ENCODE measurements at places on chromosomes 12 and 14.

GRCh38 chr12:104662203-104662602, 205.5 kb downstream of the CHST11 start:
- peak; percentile 54 for DNase-seq

DNA sequence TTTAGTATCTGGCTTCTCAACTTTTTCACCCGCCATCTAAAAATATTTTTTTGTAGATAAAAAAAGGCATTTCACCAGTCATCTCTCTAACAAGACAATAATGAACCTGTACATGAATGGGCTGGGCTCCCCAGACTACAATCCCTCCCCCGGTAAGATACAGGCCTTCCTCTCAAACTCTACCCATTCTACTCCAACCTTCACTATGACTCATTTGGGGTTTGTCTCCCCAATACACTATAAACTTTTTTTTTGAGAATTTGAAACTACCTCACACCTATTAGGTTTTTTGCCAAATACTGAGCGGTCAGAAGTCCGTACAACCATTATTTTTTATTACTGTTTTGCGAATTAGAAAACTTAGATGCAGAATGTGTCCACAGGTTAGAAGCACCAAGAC, 784 bp downstream of the RPL6 start:
- no peak for DNase-seq

DNA sequence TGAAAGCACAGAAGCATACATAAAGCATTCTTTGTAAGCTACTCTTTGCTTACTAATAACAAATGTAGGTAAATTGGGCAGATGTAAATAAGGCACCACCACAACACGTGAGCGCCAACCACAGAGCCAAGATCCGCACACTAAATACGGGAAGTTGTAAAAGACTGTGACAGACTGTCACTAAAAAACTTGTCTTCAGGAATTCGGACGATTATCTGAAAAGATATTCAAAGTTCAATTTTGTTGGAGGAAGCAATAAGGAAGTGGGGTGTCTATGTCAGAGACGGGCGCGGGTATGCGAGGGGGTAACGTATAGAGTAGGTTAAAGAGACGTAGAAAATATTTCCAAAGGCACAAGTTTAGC, 1.5 kb upstream of the HSP90B1 start:
- no peak for DNase-seq

DNA sequence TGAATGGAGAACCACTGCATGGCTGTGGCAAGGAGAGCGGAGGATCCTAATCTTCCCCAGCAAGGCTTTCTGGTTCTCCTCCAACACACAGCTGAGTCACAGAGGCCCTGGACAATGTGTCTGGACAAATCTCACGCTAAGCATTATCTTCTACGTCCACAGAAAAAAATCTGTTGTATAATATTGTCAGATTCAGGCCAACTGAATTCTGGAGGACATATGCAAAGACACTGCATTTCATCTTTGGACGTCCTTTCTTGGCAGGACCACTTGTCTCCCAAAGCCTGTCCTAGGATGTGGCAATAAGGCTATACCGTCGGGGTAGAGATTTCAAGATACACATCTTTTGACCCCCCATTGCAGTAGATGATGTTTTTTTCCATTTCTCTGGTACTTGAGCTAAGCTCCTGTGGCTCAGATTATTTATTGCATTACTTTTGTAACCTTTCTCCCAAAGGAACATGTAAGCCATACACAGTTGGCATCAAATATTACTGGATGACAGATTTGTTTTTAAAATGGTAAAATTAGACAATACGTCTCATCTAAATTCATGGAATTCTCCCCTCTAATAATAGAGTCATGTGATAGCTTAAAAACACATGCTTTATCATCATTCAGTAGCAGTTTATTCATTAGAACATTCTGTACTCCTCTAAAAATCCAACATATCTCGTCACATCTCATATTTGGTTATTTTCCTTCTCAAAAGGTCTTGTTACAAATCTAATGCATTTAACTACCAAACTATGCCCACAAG, 19.4 kb downstream of the LMO3 start:
- DNase-seq, result no peak

GRCh38 chr12:98901189-98901588, 256.1 kb downstream of the APAF1 start:
- DNase-seq, result no peak

DNA sequence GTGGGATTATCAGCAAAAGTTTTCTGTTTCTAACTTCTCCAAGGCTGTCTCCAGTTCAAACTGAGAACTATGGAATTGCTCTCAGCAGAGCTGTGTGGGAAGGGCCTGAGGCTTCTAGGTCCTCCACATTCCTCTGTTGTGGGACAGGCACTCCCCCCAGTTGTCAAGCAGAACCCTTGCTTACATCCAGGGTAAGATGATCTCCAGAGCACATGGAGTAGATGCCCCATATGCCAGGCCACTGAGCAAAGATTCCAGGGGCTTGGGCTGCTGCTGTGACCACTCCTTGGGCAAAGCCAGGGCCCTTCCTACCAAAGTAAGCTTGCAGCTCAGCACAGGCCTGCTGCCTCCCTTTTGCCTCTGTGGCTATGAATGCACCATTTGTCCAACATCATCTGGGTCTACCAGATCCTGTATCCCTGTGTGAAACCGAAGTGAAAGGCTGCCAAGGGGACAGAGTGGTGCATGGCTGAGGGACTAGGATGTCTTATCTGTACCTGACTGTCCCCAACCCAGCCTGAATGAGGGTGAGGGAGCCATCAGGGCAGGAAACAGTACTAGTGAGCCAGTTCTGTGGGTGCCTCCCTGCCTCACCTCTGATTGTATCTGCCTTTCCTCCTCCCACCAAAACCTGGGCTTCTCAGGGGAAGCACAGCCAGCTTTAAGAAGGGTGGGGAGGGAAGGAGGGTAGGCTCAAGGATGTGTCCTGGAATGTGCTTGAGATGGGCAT, 13.1 kb upstream of the ESPL1 start:
- DNase-seq, result no peak

DNA sequence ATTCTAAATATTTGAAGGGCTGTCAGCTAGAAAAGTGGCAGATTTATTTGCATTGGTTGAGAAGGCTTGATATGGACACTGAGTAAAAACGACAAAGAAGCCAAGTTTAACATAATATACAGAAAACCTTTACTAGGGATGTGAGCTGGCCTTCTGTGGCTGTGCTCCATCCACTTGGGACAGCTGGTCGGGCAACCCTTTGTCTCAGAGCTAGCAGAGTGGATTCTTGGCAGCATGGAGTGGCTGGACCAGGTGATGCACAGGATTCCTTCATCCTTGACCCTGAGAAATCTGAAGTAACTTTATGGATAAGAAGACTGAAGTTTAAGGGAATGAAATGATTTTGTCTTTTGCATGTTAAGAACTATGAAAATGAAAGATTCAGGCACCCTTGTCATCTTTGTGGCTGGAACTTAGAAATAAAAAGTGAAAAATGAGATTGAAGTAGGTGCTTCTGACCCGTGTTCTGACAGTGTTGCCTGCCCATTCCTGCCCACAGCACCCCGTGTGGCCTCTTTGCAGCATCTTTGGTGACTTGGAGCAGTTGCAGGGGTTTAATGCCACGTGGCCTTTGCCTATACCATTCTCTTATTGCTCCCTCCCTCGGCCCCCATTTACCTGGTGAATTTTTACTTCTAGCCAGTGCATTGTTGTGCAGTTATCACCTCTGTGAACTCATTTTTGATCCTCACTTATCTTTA, 32.6 kb downstream of the PELI2 start:
- DNase-seq, result peak; percentile 12

DNA sequence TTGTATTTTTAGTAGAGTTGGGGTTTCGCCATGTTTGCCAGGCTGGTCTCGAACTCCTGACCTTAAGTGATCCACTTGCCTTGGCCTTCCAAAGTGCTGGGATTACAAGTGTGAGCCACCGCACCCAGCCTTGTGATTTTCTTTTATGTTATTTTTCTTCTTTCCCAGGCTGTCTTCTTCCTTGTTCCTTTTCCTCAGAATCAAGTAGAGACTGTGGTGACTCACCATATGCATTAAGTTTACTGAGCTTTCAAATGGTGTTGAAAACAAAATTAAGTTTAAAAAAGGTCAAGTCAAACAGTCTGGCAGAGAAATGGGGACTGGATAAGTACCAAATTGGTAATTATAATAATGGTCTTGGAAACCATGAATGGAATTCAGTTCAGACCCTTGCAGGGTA, 5.7 kb downstream of the ARPC3 start:
- DNase-seq, result no peak

GRCh38 chr12:41530441-41530840, 342.3 kb downstream of the PDZRN4 start:
- DNase-seq, result no peak

GRCh38 chr12:92400006-92400405, 254.4 kb upstream of the BTG1 start:
- DNase-seq, result no peak

DNA sequence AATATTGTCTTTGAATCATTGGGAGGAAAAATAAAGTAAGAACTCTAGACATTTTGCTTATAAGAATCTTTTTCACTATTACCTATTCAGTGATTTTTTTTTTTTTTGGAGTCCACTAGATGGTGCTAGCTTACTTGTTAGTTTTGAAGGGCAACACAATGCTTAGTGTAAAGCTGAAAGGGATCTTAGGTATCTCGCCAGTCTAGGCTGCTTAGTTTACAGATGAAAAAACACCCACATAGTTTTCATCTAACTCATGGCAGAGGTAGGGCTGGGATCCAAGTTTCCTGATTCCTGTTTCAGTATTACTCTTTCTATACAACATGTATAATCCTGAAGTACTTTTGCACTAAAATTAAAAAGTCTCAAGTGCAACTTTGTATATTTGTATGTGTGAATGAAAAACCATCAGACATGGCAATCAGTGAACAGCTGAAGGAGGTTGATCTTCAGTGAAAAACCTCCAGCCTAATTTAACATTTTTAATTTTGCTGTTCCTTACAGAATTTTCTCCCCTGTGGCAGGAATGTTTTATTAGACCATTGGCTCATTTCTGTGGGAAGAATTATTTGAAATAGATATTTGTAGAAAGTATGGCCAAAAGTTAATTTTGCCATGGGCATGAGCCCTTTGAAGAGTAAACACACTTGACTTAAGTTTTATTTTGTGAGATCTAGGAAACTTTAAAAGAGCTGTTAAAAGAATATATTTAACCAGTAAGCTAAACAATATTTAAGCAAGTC, 40.7 kb downstream of the LRRIQ1 start:
- peak; percentile 82 for DNase-seq

DNA sequence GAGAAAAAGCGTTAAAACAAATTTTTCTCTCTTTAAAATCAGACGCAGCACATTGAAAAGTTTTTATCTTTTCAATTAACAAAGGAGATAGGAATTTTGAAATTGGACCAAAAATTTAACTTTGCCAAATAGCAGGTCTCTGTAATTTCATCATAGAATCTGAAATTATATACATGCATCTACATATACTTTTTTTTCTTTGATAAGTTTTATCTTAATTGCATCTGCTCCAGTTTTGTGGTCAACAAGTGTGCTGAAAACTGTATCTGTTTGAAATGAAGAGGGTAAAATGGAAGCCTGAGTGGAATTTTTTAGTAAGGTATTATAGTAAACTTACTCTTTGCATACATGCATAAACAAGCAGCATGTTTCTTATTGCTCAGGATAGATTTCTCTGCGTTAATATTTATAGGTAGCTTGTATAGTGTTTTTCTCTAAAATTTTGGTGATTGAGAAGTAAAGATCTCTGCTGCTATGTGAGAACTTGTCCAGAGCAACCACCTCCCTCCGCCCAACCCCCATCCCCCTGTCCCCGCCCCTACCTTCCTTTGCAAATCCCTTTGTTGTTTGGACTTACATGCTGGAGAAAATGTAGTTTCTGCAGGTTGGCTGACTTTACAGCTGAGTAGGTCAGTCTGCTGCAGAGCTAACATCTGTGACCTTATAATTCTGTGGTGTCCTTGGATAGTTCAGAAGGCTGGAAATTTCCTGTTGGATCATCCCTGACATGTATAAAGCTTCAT, 64.6 kb downstream of the VRK1 start:
- no peak for DNase-seq

DNA sequence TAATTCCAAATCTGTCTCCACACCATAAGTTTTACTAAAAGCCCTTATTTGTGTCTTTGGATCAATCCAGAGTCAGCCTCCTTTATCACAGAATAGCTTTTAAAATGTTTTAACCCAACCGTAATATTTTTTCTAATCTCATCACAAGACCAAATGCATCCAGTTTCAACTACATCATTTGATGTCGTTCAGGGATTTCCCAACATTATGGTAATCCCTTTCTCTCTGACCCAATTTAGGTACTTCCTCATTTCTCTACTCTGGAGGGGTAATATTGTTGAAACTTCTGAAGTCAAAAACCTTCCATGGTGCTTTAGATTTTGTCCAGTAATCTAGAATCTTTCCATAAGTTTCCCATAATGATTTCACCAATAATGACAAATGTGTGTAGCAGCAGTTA, 596.8 kb downstream of the SOX5 start:
- DNase-seq, result no peak

DNA sequence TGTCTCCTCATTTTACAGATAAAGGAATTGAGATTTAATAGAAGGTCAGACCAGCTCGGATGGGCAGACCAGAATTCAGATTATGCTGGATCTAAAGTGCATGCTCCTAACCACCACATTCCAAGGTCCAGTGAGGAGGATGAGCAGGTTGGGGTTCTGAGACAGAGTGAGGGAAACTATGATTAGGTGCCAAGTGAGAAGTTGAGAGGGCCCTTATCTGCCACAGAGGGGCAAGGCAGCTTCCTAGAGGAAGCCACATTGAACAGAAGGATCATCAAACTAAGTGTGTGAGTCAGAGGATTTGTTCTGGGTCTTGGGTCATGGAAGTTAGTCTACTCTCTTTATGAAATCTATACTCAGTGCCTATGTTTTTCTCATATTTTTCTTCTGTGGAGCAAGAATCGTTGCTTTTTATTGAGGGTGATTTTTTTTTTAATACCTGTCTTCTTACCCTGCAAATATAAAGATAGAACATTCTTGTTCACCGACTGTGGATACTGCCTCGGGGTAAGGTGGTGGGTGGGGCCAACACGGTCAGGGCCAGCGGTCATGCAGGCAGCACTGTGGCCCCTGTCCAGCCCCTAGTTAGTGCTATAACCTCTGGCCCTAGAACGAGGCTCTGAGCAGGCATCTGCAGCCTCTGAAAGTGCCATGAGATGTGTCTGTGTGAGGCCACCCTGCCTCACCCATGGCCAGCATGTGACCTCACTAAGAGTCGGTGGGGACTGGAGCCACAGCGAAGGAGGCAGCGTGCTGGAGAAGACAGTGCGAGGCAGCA, 55.6 kb upstream of the PTHLH start:
- no peak for DNase-seq

GRCh38 chr14:67653651-67654280, 20.7 kb downstream of the VTI1B start:
- DNase-seq, result no peak

DNA sequence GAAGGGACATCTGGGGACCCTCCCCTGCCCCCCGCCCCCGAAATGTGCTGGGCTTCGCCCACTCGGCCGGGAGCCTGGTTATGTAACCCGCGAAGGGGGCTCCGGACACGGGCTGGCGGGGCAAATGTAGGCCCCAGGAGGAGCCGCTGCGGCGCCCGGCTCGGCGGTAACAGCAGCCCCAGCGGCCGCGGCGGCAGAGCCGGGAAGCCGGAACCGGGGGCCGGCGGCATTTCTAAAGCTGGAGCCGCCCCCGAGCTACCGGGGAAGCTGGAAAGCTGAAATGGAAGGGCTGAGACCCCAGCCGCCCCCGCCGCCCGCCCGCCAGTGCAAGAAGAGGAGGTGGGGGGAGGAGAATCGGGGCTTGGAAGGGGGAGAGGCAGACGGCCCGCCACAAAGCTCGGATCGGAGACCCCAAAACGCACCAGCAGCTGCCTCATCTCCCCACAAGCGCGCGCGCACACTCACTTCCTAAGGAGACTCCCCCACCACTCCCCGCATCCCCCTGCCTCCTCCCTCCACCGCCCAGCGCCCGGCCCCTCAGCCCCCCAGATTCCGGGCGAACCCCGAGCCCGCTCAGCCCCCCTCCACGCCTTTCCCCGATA, 1.5 kb downstream of the KDM2B start:
- no peak for DNase-seq

- no peak for DNase-seq
These were observed 223.7 kb downstream of the ZFP36L1 start for GRCh38 chr14:68568907-68569897.

Measured in A549 (cell line).